ENCODE measurements at places on chromosomes 3 and 15.

GRCh38 chr3:183809270-183809669 lies 16.1 kb downstream of the MAP6D1 start:
- no peak for DNase-seq

- no peak for DNase-seq
These were observed 105.6 kb upstream of the HES1 start for GRCh38 chr3:194030372-194030771.

GRCh38 chr3:42700366-42701288 lies 2.0 kb downstream of the HHATL start:
- no peak for DNase-seq

GRCh38 chr15:77083381-77084160 lies 12.7 kb upstream of the TSPAN3 start:
- DNase-seq = peak; percentile 86

DNA sequence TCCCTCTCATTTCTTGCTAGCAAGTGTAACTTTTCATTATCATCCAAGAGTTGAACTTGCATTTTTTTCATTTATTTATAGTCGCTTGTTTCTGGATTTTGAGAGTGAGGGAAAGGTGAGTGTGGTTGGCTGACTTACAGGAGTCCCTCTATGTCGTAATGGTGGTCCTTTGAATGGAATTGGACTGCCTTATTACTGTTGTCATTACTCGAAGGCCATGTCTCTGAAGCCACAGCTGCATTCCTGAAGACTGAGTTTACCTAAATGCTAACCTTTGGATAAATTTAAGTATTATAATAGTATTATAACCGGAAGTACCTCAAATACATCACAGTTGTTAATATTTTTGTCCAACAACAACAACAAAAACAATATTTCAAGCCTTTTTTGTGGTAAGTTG lies 488.9 kb downstream of the GABRG3 start:
- no peak for DNase-seq
